GM04504 (cell line): ENCODE measurements at places on chromosomes 3 and 15.

DNA sequence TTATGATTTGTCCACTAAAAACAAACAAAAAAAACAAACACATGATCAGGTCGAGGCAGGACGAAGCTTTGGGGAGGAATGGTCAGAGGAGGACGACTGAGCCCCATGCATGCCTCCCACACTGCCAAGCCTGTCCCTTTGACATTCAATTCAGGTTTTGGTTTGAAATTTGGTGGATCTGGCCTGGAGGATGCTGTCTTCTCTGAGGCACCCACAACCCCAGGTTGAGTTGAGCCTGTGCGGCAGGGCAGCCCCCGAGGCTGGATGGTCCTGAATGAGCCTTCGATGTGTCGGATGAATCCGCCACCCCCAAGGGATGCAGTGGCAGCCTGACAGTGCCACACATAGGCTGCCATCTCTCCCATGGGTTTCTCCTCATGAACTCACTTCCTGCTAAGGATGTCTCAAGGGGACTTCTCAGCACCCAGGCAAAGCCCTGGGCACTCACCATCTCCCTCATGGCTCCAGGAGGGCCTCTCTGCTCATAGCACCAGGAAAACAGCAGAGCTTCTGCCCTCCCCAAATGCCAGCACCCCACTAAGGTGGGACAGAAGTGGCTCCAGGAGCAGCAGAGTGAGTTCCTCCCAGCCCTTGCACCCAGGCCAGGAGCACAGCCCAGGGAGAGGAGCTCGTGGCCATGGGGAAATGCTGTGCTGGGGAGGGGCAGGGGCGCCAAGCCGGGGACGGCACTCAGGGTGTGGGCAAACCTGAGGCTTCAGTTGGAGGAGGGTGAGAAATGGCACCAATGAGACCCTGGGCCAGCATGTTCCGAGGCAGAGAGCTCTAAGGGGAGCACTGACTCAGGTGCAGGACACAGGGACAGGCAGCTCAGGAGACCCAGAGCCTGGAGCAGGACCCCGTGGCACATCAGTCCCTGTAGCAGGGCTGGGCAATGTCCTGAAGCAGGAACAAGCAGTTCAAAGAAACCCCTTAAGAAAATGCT is 18.5 kb downstream of the PRR23E start:
- DNase-seq = no peak

- DNase-seq = no peak
These were observed 904.2 kb downstream of the ROBO1 start for GRCh38 chr3:78863306-78864203.

- DNase-seq = peak; percentile 32
These were observed 21.7 kb downstream of the RPLP1 start for GRCh38 chr15:69474291-69474690.

DNA sequence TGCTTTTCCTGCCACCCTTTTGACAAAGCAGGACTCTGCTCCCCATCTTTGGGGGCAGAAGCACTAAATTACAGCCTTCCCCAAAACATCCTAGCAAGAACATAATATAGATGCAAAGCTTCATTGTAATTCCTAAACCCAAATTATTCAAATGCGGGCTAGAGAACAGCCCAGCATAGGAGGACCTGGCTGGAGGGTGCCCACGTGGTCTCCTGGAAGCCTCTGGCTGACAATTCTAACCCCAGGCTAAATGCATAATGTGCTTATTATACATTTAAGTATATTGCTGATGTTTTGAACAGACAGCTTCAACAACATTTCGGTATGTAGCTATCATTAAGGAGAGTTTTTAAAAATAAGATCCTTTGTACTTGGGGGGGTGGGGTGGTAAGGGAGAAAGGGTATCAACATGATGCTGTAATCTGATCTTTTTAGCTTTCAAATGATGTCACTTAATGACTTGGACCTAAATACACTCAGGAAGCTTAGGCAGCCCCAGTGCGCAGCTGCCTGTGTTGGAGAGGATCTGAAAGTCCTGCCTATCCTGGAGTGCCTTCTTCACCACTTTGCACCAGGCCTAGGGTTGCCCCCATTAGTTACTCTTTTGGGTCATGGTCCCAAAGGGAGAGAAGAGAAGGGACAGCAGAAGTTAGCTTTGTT is 57.2 kb upstream of the USP3 start:
- no peak for DNase-seq

GRCh38 chr3:124014366-124014942 is 22.5 kb upstream of the ROPN1 start:
- DNase-seq = no peak

DNA sequence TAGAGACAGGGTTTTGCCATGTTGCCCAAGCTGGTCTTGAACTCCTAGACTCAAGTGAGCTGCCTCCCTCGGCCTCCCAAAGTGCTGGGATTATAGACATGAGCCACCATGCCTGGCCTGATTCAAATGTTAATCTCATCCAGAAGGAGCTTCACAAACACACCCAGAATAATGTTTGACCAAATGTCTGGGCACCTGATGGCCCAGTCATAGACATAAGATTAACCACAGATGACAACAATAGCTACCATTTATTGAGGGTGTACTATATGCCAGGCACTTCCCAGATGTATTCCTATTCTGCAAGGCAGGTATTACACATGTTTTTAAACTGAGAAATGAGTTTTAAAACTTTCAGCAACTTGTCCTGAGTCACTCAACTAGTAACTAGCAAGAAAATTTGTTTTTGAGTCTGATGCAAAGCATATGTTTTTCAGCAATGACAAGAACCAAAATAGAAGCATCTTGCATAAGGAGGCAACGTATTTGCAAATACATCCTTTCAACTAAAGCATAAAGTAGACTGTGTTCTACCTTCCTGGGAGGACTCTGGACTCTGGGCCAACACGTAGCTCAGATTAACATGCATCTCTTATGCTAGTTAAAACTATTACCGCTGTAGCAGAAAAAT is 8.1 kb upstream of the SPG21 start:
- DNase-seq = peak; percentile 36

- no peak for DNase-seq
These were observed 4.1 kb downstream of the FILIP1L start for GRCh38 chr3:100110162-100110561.

GRCh38 chr3:125200731-125201139 is 11.8 kb downstream of the SLC12A8 start:
- DNase-seq = no peak

DNA sequence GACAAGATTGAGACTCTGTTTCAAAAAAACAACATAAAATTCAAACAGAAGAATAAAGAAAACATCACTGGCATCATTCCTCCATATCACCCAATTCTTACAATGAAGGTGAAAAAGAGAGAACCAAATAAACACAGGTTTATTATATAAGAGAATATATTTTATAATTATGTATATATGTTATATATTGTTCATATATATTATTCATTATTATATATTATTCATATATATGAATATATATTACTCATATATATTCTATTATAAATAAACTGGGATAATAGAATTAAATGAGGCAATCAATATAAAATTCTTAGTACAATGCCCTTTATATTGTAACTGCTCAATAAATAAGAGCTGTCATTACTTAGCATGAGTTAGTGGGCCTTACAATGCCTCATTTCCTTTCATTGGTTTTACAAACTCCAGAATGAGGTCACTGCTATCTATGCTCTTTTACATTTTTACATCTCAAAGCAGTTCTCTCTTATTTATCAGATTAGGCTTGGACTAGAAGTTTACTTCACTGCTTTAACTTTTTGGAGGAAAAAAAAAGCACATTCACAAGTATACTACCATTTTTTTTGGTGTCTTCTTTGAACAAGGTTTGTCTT is 135.5 kb upstream of the TTC14 start:
- DNase-seq = no peak

- no peak for DNase-seq
These were observed 20.0 kb upstream of the TEX55 start for GRCh38 chr3:119125742-119126504.

GRCh38 chr15:72063186-72063585 is 54.8 kb downstream of the MYO9A start:
- DNase-seq = no peak

DNA sequence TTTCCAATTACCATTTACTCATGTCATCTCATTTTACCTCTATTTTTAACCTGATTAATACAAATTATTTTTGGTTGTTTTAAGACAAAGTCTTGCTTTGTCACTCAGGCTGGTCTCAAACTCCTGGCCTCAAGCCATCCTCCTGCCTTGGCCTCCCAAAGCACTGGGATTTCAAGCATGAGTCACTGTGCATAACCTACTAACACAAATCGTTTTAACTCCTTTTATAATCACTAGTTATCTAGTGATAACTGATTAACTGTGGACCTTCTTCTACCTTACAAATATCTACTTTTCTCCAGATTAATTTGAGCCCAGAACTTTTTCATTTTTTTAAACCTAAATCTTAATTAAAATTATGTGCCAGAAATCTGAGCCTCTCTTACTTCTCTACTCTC is 4.6 kb downstream of the ATP13A3 start:
- no peak for DNase-seq

DNA sequence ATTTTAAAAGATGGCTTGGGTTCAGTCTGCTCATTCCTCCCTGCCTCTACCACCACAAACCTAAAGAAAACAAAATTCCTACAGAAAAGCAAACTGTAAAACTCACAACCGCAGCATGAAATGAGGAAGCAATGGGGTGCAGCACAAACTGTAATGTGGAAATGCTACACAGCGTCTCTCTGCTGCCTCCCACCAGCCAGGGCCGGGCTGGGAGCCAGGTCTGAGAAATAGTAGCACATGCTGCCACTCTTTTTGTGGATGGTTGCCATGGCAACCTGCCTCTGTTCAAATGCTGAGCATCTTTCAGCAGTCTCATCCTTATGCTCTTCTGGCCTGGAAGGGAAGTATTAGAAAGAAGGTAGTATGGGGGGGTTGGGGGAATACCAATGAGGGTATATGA is 55.4 kb downstream of the EOMES start:
- DNase-seq = peak; percentile 72

DNA sequence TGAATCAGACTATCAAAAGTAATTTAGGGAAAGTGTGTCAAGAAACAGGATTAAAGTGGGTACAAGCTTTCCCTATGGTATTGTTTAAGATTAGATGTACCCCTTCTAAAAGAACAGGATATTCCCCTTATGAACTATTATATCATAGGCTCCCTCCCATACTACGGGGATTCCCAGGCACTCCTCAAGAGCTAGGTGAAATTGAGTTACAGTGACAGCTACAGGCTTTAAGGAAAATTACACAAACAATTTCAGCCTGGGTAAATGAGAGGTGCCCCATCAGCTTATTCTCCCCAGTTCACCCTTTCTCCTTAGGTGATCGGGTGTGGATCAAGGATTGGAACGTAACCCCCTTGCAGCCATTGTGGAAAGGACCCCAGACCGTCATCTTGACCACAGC is 240.8 kb upstream of the CNTN6 start:
- no peak for DNase-seq
